Activated CD8-positive, alpha-beta memory T cell treated with anti-CD3 and anti-CD28 coated beads, Interleukin-2, amount 50 U/mL, for 48 hours (primary cell): ENCODE measurements at places on chromosomes 16 and 17.

- no peak for DNase-seq
Observed at GRCh38 chr16:67077871-67078270, 31.9 kb upstream of the PHAF1 start.

GRCh38 chr16:51567911-51568310, 416.8 kb upstream of the SALL1 start:
- no peak for DNase-seq

GRCh38 chr17:51481370-51481769, 221.0 kb downstream of the UTP18 start:
- no peak for DNase-seq

DNA sequence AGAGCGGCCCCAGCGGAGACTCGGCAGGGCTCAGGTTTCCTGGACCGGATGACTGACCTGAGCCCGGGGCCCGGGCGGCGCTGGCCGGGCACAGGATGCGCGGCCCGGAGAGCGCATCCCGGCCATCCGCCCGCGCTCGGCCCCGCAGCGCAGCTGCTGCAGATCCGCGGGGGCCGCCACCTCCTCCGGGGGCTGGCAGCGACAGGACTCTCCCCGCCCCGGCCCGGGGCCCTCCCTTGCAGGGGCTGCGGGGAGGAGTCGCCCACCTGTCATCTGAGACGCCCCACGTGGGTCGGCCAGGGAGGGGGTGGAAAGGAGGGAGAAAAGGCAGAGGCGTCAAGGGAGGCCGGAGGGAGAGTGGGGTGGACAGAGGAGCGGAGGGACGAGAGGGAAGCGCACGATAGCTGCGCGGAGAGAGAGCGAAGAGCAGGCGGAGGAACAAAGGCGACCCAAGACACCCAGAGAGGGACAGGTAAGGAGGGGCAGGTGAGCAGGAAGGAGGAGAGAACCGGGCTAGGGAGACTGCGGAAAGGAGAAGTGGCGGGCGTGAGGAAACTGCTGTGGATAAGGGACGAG, 471 bp upstream of the PRKAR1A start:
- peak; percentile 82 for DNase-seq

- no peak for DNase-seq
Observed at GRCh38 chr16:69799611-69800031, 37.5 kb downstream of the WWP2 start.

- no peak for DNase-seq
Observed at GRCh38 chr17:31494259-31495021, 103.0 kb downstream of the RAB11FIP4 start.
